ENCODE measurements at places on chromosomes 3 and 15.

DNA sequence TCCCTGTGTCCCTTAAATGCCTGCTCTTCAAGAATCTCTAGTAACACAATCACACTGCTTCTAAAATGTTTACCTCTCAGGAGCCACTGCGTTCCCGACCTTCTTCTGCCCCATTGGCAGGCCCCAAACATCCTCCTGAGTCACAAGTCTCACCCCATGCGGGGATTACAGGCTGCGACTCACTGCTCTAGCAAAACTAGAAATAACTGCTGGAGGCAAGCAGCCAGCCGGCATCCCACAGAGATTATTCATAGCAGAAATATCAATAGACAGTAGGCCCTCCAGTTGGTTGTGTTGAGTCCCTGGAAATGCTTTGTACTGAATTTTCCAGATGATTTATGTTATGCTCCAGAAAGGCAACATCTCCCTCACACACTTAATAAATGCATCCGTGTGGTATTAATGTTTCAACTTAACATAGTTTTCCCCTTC, 64.8 kb downstream of the RFTN1 start:
- no peak for DNase-seq

- no peak for DNase-seq
These were observed 74.3 kb upstream of the VGLL4 start for GRCh38 chr3:11717768-11718636.

GRCh38 chr3:24351779-24352469, 142.7 kb downstream of the THRB start:
- DNase-seq, result no peak

DNA sequence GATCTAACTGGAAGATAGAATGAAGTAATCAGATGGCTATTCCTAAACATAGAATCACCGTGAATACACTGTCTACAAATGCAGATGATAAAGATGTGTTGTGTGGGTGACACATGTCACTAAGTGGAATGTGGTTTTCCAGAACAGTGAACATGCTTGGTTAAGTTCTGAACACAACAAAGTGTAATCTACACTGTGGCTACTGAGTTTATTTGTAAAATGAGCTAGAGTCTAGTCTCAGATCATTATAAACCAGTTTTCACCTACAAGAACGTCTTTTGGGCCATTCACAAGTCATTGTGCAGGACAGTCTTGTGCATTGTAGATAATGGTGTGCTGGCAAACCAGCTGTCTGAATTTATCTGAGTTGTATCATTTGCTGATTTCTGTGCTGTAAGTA, 35.3 kb downstream of the OXNAD1 start:
- no peak for DNase-seq

DNA sequence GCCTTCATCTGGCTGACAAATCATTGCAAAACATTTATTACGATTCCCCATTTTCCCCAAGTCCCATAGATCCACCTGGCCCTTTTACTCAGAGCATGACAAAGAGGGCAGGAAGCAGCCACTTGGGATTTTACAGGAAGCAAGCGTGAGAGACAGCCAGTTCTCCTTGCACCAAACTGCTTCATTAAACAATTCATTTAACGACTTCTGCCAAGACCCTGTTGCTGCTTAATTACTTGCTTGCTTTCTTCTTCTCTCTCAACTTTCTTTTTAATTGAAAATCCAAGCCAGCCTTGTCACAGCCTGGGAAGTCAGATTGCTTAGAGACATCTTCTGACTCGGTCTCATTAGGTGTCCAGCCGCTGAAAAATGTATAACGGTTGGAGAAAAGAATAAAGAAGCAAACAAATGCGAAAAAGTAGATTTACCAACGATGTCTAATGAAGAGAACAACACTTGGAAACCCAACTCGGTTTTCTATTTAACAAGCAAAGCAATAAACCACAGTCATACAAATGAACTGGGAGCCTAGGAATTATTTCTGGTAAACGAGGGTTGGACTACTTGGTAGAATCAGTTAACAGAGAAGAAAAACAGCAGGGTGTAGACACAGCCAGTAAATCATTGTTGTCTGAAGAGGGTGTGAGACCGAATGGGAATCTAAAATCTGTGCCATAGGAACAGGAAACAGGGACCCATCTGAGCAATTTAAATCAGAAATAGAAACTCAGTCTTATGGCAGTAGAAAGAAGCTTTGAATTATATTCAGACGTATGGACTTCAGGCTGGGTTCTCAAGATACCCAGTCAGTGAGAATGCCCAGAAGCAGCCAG, 298.3 kb downstream of the LRRC3B start:
- DNase-seq, result no peak

DNA sequence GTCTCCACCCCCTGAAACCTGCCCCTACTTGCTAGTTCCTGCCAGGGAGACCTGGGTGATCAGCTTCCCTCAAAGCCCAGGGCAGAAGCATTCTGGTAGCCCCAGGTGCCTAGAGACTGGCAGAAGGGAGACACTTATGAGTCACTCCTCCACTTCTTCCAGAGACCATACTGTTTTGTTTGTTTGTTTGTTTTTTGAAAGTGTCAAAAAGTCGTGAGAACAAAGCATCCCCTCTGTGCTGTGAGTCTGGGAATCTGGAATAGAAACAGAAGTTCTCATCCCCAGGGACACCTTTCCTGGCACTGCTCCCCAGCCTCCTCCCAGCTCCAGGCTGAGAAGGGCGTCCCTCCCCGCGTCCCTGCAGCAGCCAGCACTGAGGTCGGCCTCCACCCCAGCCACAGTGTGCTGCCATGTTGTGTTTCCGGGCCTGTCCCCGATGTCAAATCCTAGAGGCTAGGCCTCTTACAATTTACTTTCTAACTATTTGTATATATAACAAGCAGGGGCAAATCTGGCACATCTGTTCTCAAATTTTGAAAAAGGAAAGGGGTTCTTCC, 573.0 kb downstream of the RBMS3 start:
- no peak for DNase-seq

GRCh38 chr3:11713171-11713570, 69.5 kb upstream of the VGLL4 start:
- DNase-seq, result no peak

- no peak for DNase-seq
These were observed 50.2 kb upstream of the VILL start for GRCh38 chr3:37940242-37940908.

GRCh38 chr15:89777782-89778380, 1.7 kb downstream of the MESP2 start:
- DNase-seq, result no peak

GRCh38 chr3:129474984-129475804, 35.2 kb downstream of the IFT122 start:
- DNase-seq, result no peak

DNA sequence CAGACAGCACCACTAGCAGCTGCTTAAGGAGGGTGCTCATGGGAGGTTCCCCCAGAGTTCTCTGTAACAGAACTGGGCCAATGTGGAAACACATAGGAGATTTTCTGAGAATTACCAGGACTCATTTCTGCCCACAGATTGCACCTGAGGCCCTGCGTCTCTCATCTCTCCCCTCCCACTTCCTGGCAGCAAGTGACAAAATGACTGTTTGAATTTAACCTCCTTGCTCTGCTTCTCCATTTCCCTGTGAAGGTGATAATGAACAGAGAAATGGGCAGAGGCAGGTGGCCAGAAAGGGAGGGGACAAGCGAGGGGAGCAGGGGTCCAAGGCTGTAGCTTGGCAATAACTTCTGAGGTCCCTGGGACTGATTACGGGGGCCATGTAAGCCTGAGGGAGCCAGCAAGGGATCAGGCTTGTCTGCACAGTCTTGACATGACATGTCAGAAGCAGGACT, 8.0 kb downstream of the EPHB1 start:
- no peak for DNase-seq

- no peak for DNase-seq
These were observed 936.3 kb downstream of the ROBO1 start for GRCh38 chr3:78831446-78831972.

- DNase-seq, result no peak
These were observed 74.9 kb downstream of the RAD18 start for GRCh38 chr3:8888301-8888915.

DNA sequence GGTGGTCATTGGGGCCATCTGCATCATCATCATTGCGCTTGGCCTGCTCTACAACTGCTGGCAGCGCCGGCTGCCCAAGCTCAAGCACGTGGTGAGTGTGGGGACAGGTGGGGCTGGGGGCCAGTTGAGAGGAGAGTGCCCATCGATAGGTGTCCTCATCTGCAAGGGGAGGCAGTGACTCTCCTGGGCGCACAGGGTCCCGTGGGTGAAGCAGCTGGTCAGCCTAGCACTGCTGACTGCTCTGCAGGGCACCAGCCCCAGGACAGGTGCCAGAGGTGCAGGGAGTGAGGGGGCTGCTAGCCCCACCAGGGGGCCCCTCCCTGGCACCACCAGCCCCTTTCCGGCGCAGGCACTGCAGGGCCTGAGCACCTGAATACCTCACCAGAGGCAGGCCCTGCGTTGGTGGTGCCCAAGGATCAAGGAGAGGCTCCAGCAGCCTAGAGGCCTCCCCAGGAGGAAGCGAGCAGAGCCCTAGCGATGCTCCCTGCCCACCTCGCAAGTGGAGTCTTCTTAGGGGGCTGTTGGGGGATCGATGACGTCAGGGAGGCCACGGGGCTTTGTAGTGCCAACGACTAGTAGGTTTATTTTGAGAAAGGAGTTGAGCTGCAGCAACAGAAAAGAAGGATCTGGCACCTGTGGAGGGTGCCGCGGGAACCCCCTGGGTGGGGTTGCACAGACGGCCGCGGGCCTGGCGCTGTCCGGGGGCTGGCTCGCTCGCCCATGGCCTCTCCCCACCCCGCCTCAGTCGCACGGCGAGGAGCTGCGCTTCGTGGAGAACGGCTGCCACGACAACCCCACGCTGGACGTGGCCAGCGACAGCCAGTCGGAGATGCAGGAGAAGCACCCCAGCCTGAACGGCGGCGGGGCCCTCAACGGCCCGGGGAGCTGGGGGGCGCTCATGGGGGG, 976 bp upstream of the ABTB1 start:
- DNase-seq, result peak; percentile 5

- DNase-seq, result no peak
These were observed 13.3 kb upstream of the IQSEC1 start for GRCh38 chr3:13086531-13086981.

GRCh38 chr15:101494251-101494796, 4.8 kb upstream of the PCSK6 start:
- DNase-seq, result no peak

DNA sequence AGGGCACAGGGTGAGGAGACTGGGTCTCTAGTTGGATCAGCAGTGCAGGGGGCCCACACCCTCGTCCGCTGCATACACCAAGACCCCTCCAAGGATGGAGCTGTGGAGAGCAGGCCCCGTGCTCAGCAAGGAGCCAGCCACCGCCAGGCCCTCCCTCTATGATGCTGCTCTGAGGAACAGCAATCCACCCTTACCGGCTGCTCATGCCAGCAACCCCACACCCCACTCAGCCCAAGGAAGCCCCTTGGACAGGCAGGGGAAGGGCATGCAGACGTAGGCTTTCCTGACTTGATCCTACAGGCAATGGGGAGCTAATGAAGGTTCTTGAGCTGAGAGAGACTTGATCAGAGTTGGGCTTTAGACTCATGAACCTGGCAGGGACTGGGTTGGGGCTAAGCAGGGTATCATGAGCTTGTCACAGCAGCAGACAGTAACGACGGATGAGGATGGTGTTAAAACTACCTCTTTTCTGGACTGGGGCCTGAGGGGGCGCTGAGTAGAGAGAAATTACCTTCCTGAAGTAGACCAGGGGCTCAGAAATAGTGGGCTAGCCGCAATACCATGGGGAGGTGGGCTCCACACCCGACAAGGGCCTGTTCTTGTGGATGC, 50.5 kb upstream of the FGD5 start:
- DNase-seq, result no peak

DNA sequence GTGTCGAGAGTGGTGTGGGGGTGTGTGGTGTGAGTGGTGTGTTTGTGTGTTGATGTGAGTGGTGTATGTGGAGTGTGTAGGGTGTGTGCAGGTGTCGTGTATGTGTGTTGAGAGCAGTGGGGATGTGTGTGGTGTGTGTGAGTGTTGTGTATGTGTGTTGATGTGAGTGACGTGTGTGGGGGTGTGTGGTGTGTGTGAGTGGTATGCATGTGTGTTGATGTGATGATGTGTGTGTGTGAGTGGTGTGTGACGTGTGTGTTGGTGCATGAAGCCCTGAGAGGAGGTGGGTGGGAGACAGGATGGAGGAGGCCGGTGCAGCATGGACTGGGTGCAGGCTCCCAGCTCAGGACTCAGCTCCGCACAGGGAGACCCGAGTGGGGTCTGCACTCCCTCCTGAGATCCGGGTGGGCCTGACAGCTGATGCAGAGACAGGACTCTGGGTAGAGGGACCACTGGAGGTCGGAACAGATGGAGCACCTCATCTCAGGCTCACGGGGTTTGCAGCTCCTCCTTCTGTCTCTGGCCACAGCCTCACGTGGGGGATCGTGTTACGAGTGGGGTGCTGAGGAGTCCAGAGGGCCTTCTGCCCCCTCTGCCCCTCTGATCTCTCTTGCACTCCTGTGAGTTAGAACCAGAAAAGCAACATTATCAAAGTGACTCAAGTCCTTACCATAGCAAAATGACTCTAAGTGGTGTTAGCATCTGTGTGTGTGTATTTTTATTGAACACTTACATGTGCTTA, 41.3 kb downstream of the ARNT2 start:
- DNase-seq, result no peak

- no peak for DNase-seq
These were observed 15.5 kb downstream of the TOP2B start for GRCh38 chr3:25648925-25649830.

DNA sequence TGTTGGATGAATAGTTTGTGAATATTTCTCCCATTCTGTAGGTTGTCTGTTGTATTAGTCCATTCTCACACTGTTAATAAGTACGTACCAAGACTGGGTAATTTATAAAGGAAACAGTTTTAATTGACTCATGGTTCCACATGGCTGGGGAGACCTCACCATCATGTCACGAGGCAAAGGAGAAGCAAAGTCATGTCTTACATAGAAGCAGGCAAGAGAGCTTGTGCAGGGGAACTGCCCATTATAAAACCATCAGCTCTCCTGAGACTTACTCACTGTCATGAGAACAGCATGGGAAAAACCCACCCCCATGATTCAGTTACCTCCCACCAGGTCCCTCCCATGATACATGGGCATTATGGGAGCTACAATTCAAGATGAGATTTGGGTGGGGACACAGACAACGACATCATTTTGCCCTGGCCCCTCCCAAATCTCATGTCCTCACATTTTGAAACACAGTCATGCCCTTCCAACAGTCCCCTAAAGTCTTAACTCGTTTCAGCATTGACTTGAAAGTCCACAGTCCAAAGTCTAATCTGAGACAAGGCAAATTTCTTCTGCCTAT, 133.2 kb downstream of the LMLN start:
- DNase-seq, result no peak

GRCh38 chr3:11706604-11707003, 62.9 kb upstream of the VGLL4 start:
- DNase-seq, result no peak

DNA sequence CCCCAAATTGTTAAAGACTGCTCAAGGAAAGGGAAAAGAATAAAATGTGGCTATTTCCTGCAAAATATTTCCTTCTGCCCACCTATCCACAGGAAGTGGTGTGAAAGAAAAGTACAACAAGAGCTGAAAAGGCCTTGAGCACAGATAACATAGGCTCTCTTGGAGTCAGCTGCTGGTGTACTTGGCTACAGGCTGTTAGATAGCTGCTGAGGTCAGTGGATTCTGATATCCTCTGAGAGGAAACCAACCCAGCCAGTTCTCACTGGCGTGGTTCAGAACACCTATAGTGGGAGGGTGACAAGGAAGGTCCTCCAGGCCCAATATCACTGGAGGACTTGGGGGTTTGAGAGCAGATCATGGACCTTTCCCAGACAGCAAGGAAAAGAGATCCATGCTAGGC, 124.4 kb upstream of the GAP43 start:
- DNase-seq, result no peak
